ENCODE measurements at places on chromosomes 3 and 15. TPM values are rescaled to one million over a fixed set of nuclear protein-coding genes. Genes with fewer than 3 reads are reported as not detected.
A peak's percentile ranks its signal among the peaks of the same experiment; 100 is the strongest.

DNA sequence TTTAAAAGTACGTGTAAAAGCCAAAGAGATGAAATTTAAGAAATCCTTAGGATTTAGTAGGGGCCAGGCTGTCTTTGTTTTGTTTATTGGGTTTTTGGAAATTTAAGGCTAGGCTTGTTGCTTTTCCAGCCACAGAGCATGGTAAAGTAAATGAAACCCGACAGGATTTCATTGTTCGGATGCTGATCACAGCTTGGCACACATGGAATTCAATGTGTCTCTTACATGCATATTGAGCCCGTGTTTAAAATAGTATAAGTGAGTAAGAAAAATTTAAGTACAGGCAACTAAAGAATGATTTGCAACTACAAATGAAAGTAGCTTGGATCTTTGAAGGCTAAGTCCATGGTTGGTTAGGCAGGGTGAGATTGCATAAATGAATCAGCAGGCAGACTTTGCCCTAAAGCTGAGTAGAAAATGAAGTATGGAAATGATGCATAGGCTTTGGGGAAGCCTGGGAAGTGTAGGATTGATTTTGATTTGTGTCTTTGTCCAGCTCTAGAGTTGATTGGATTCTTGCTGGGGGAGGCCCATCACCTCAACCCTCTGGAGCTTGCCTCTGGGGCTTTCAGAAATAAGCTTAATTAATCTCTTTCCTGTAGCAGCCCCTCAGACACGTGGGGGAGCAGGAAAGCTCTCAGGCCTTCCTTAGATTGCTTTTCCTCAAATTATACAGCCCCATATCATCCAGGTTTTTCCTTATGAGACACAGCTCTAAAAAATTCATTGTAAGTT, 68.2 kb upstream of the ADAMTSL3 start:
- DNase-seq = no peak

- DNase-seq = peak; percentile 30
Observed at GRCh38 chr15:80695911-80696661, 976 bp downstream of the ABHD17C start.

- no peak for DNase-seq
Observed at GRCh38 chr15:52680761-52681160, 1.6 kb upstream of the ATOSA start.

DNA sequence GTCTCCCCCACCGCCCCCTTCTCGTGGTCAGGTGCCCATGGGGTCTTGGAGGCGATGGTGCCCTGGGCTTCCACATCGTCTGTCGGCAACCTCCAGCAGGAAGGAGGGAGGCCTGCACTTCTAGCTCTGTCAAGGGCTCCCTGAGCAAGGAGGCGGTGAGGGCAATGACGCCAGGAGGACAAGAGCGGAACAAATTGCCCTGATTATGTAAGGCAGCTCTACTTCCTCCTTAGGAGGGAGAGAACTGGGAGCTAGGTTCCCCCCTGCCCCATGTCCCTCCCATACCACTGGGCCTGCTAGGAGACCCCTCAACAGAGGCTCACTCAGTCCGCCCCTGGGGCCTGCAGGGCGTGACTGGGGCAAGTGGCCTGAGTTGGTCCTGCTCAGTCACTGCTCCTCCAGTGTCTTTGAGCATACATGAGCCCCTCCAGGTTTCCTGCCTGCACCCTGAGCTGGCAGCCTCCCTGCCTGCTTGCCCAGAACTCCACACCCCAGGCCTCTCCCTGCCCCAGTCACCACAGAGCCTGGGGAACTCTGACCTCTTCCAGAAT, 56.1 kb downstream of the CACNA2D2 start:
- no peak for DNase-seq

- peak; percentile 85 for DNase-seq
Observed at GRCh38 chr15:29774900-29775299, 47.4 kb downstream of the TJP1 start.

The ABHD2 gene
- 43.6 TPM for total RNA-seq

Data from fibroblast of villous mesenchyme (primary cell).